ENCODE measurements at places on chromosomes 6 and 20.

GRCh38 chr20:51076786-51077685 is 54.1 kb upstream of the KCNG1 start:
- DNase-seq = no peak

DNA sequence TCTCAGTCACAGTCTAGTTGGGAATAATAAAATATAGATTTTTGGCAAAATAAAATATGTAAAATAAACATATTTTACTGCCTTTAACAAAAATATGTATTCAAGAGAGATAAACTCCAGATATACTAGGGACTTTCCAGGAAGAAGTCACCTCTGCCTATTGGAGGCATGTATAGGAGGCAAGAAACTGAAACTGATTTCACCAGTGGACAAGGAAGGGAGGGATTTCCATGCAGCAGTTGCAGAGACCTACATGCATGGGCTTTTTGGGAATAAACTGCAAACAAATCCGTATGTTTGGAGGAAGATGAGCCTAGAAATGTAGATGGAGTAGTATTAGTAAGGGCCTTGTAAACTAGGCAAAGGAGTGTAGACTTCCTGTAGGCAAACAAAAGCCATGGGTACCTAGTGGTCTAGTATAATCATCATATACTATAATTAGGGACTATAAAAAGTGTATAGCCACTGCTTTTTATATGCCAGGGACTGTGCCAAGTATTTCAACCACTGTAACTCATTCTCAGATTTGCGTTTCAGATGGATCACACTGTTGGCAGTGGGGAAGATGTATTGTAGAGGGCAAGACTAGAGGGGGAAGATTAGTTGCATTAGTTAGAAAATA is 38.9 kb downstream of the CD109 start:
- no peak for DNase-seq

DNA sequence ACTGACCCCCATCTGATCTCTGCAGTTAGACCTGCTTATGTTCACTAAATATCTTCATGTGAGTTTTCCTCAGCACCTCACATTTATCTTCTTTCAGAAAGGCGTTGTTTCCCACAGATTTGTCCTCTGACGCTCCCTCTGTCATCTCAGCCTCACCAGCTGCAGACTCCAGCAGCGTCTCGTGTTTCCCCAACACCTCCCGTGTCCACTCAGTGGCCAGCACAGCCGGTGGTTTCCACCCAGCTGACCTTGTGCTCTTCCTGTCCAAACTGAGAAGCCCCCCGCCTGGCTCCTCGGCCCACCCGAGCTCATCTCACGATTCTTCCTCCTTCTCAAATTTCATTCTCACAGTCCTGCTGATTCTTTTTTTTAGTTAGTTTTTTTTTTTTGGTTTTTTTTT is 12.5 kb downstream of the ERMARD start:
- DNase-seq = no peak

DNA sequence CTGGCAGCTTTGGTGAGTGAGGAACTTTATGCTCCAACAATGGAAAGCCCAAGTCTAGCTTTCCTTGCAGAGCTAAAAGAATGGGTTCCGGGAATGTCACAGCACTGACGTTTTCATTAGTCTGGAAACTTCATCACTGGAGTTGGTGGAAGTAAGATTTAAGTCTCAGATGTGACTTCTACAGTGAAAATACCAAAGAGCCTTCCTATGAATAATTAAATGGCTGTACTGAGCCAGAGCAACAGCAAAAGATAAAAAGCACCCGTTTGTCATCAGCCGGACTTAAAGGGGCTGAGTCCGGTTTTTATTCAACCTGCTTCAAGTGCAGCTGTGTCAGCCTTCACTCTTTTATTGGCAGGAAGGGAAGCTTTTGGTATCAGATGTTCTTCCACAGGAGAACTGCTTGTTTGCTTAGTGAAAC is 46.5 kb upstream of the SHLD1 start:
- no peak for DNase-seq

DNA sequence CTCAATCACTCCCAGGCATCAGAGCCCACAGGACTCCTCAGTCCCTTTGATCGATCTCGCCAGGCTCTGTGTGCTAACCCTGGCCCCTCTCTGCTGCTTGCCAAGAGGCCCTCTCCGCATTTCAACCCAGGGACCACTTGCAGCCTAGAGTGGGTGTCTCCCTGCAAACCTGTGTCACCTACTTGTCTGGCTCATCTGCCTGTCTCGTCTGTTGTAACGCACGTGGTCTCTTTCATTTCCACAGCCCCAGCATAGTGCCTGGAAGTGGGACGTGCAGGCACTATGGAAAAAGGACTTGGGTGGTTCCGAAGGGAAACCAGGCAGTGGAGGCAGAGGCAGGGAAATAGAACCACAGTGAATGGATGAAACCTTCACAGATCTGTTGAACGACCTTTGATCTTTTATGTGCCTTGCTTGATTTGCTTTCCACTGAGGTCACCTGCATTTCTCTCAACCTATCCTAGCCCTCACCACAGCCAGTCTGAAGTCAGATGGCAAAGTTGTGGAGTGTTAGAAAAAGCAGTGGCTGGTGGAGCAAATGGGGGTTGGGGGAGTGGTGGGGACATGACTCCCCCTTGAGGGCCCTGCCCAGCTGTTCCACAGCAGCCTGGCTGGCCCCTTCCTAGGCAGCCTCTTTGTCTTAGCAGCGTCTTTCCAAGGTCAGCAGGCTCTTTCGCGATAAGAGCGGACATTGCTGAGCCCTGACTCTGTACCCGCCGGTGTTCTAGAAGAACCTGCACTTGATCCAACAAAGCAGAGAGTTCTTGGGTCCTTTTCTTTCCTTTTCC is 55.8 kb upstream of the TAGAP start:
- no peak for DNase-seq

- DNase-seq = peak; percentile 59
Measured at GRCh38 chr6:14763139-14763538, 482.7 kb upstream of the JARID2 start.

- peak; percentile 70 for DNase-seq
Measured at GRCh38 chr6:169292338-169293124, 38.9 kb upstream of the THBS2 start.

Data from A549 (cell line).